ENCODE measurements at places on chromosomes 5 and 9.

- no peak for DNase-seq
Observed at GRCh38 chr5:133992429-133993155, 12.2 kb downstream of the VDAC1 start.

DNA sequence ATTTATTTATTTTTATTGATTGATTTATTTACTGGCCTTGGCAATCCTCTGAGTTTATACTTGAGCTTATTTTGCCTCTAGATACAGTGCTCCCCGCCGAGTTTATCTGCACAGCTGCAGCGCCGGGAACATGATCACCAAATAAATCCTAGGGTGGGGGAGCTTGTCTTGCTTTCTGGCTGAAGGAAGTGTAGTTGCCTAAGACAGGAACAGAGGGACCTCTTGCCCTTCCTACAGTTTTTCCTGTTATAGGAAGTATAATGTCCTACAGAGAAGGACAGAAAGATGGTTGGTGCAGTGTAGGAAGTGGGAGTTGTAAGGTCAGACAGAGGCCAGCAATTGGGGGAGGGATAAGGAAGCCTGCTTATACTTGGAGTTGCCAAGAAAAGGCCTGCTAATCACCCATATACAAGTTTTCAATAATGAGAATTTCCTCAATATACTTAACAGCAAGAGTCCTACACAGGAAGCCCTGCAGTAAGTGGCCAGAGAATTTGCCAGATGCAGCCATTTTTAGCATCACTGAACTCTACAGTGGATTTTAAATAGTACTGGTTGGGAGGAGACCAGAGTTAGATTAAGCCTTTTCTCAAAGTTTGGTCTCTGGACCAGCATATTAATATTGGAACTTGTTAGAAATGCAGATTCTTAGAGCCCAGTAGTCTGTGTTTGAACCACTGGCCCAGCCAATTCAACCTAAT, 7.7 kb downstream of the AOPEP start:
- no peak for DNase-seq

GRCh38 chr5:52706775-52707174, 80.9 kb upstream of the ITGA1 start:
- no peak for DNase-seq

DNA sequence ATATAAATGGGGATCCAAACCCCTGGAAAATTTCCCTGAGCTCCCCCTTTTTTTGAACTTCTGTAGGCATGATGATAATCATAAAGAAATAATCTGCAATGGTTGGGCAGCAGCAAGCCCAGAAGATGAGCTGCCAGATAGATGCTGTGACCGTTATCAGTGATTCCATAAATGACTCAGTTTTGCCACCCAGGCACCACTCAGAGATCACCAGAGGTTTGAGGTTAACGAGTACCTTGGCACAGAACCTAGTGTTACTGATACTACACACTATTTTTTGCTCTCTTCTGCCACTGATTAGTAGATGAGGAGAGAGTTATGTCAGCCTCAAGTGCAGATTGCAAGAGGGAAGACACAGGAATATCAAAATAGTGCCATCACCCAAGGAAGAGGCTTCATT, 199.3 kb upstream of the PTGER4 start:
- DNase-seq, result no peak

GRCh38 chr5:115949096-115949495, 13.2 kb upstream of the LVRN start:
- no peak for DNase-seq

DNA sequence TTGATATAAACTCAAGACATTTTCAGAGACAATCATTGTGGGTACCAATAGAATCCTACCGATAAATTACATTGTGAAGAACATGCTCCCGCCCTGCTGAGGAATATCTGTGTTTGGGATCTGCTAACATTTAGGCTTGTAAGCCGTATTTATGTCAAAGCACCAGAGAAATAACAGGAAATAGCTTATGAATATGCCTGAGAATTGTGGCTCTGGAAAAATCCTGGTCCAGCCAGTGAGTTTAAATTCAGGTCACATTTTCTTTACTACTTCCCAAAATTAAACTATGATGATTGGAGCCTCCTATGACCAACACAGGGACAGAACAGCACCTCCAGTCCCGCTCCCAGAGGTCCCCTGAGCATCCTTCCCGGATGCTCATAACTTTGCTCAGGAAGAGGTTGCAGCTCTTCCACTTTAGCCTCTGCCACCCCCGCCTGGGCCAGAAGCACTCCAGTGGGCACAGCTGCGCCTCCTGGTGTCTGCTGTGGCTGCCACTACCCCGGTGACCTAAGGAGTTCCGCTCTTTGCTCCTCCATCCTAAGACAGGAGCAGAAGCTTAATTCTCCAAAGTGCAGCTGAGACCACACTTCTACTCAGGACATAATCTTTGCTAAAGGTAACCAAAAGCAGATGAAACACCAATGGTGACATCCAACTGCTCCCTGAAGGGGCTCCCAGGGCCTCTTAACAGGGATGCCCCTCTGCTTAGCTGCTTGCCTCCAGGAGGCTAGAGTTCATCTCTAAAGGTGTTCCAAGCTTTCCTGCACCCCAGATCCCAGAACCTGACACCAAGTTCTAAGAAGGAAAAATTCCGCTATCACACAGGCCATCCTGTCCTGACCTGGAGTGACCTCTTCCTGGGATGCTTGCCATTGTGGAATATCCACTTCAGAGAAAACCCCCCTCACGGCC, 58.8 kb downstream of the SLC1A1 start:
- DNase-seq, result no peak

- no peak for DNase-seq
Observed at GRCh38 chr5:124110942-124111341, 599.0 kb downstream of the CSNK1G3 start.

DNA sequence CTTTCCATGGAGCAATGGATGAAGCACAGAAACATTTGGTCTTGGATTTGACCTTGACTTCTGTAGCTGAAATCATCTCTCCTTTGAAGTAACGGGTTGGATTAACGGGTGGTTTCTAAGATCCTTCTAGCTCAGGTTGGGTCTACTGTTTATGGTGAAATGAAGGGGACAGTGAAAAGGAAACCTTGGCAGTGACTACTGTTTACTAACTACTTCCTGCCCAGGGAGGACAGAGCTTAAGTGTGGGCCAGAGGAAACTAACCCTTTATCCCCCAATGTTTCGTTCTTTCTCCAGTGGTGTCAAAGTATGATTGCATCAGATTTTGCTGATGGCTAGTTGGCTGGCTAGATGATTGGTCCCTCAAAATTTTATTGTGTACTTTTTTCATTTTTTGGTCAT, 22.2 kb downstream of the SKP2 start:
- no peak for DNase-seq

- no peak for DNase-seq
Observed at GRCh38 chr9:22657713-22658112, 211.1 kb downstream of the DMRTA1 start.

DNA sequence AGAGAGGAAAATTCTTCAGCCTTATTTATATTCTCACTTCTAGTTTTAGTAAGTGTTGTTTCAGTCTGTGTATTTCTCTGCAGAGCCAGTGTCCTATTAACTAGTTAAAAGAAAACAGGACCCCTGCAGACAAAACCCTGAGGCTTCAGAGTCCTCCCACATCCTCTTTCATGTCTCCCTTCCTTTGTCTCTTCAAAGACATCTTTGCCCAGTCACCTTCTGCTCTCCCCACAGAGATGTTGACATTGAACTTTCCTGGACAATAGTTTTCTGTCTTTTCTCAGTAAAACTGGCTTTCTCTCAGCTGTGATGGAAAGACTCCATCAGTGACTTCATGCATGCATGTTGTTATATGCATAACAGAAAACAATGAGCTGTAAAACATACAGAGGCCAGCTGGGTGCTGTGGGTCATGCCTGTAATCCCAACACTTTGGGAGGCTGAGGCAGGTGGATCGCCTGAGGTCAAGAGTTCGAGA, 20.2 kb downstream of the GRAMD2B start:
- DNase-seq, result no peak

DNA sequence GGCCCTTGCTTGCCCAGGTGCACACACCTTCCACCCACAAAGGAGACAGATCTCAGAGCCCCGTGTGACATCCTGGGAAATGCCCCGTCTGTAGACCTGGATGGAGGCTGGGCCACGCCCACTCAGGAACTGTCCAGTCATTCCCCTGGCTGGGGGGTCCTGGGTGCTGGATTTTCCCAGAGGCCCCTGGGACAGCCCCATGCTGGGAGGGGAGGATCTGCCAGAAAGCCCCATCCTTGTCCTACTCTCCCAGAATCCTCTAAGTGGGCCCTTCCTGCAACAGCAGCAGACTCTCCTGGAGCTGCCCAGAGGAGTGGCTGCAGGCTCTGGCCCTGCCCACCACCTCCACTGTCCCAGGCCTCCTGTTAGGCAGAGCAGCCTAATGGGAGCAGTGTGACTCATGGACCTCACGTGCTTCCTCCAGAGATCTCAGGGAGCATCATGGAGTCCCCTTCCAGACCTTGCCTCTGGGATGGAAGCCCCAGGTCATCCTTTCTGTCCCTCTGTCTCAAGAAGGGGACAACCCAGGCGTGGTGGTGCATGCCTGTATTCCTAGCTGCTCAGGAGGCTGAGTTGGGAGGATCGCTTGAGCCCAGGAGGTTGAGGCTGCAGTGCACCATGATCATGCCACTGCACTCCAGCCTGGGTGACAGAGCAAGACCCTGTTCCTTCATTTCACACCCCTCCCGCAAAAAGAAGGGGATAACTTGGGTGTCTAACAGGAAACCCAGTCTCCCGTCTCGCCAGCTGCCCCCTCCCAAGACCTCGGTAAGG, 51.7 kb downstream of the JADE2 start:
- no peak for DNase-seq

DNA sequence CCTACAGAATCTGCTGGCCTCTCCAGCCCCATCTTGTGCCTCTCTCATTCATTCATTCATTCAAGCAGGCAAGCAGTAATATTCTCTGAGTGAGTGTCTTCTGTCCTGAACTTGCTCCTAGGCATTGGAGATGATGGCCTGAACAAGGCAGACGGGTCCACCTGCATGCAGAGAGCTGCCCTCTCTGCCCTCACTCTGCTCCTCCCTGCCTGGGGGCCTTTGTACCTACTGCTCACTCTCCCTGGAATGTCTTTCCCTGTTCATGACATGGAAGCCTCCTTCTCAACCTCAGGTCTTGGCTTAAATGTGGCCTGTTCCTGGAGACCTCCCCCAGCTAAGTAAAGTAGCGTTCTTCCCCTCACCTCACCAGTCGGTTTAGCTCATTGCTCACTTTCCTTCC, 6.6 kb downstream of the CDX1 start:
- DNase-seq, result no peak
